ENCODE measurements at places on chromosomes 1 and 21.

GRCh38 chr1:40389871-40390560 lies 16.5 kb downstream of the SMAP2 start:
- DNase-seq: no peak

GRCh38 chr1:112714313-112715263 lies 544 bp downstream of the PPM1J start:
- no peak for DNase-seq

DNA sequence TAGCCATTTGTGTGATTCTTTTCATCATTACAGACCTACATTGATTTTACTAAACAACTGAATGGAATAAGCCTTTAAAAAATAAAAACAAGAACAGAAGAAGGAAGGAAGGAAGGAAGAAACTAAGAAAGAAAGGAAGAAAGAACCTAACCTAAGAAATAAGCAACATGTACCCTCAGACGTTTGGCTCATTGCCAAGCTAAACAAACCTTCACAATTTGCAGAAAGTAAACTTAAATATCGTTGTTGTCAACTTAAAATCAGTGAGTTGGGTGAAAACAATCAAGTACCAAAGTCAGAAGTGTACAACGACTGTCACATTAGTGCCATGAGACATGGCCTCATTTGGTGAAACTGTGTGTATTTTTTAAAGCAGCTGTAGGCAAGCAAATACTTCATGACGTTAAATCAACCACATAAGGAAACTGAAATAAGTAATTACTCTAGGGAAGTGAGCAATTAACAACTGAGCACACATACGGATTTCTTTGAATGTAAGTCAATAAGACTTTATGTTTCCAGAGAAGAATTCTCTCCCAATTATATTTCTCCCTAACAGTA lies 313.1 kb upstream of the TMPRSS15 start:
- DNase-seq: no peak

- DNase-seq: no peak
These were observed 105.2 kb downstream of the PAPPA2 start for GRCh38 chr1:176568185-176568584.

All from stimulated activated CD4-positive, alpha-beta T cell treated with anti-CD3 and anti-CD28 coated beads, Interleukin-15, amount 100 ng/mL, for 48 hours (primary cell).